ENCODE measurements at places on chromosomes 7 and 10. TPM values are rescaled to one million over a fixed set of nuclear protein-coding genes. Genes with fewer than 3 reads are reported as not detected.

Gene LOXL4
- polyA plus RNA-seq = 0.16 TPM

Gene SLC35G1
- 3.3 TPM for polyA plus RNA-seq

Gene SH2D4B
- polyA plus RNA-seq = not detected

Gene CDH23
- polyA plus RNA-seq = 0.95 TPM

Gene GSAP
- polyA plus RNA-seq = 0.63 TPM

Gene GARIN1A
- 0.10 TPM for polyA plus RNA-seq

Gene EPHA1
- polyA plus RNA-seq = 60.7 TPM

Gene VTI1A
- 26.8 TPM for polyA plus RNA-seq

Gene CRYGN
- 1.5 TPM for polyA plus RNA-seq

Gene KLF14
- not detected for polyA plus RNA-seq

Gene SORCS1
- polyA plus RNA-seq = 2.9 TPM

Gene PNLIP
- not detected for polyA plus RNA-seq

Gene TAS2R41
- polyA plus RNA-seq = not detected

Data from GM23338 (cell line).